ENCODE measurements at places on chromosomes 2 and 18. TPM values are rescaled to one million over a fixed set of nuclear protein-coding genes. Genes with fewer than 3 reads are reported as not detected.
A peak's percentile ranks its signal among the peaks of the same experiment; 100 is the strongest.

The MAL gene
- 167 TPM for total RNA-seq

The PECR gene
- total RNA-seq: 13.1 TPM

The ATP9B gene
- 23.8 TPM for total RNA-seq

The PDE11A gene
- total RNA-seq: not detected

The LRRC30 gene
- not detected for total RNA-seq

The NAT8 gene
- not detected for total RNA-seq

The SKA1 gene
- 22.1 TPM for total RNA-seq

The CCDC74B gene
- total RNA-seq: 1.4 TPM

The ATOH8 gene
- total RNA-seq: not detected

GRCh38 chr2:169007356-169007755 lies 23.8 kb downstream of the ABCB11 start:
- H3K4me3 ChIP-seq: no peak overlapping the region
- H3K27ac ChIP-seq: no peak overlapping the region
- peaks cover 2% of the 10 kb centered on the region for H3K36me3 ChIP-seq
- no peaks in the 10 kb centered on the region for H3K27me3 ChIP-seq
- no peak for DNase-seq

- H3K27me3 ChIP-seq: no peaks in the 10 kb centered on the region
- no peak for DNase-seq
- H3K27ac ChIP-seq: no peak overlapping the region
- H3K4me1 ChIP-seq: no peaks in the 10 kb centered on the region
- H3K4me3 ChIP-seq: no peak overlapping the region
These were observed 927.3 kb upstream of the CDH2 start for GRCh38 chr18:29104227-29104626.

- no peaks in the 10 kb centered on the region for H3K36me3 ChIP-seq
- peak; percentile 86 for DNase-seq
- H3K27ac ChIP-seq: no peak overlapping the region
- H3K4me1 ChIP-seq: no peaks in the 10 kb centered on the region
- no peaks in the 10 kb centered on the region for H3K27me3 ChIP-seq
These were observed 76.0 kb downstream of the EMX1 start for GRCh38 chr2:72993147-72993932.

GRCh38 chr2:190755772-190756415 lies 107.0 kb downstream of the NAB1 start:
- no peak overlapping the region for H3K4me3 ChIP-seq
- no peaks in the 10 kb centered on the region for H3K27me3 ChIP-seq
- H3K4me1 ChIP-seq: peaks cover 21% of the 10 kb centered on the region
- H3K36me3 ChIP-seq: no peaks in the 10 kb centered on the region
- peak overlapping the region; percentile 25 for H3K27ac ChIP-seq

DNA sequence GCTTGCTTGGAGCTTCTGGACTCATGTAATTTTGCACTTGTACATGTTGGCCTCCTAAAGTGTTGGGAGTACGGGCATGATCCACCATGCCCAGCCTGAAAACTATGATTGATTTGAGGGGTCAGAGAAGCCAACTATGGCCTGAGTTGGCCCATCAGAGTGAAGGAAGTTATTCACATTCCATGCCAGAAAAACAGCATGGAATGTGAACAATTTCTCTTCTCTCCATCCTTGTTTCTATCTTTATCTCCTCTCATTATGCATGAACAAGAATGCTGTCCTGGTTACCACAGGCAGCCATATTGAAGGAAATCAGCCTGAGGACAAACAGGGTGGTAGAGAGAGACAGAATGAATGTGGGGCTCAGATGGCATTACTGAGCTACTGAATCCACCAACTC lies 3.5 kb upstream of the CD226 start:
- H3K27ac ChIP-seq: peak overlapping the region; percentile 4
- H3K4me3 ChIP-seq: no peak overlapping the region
- peaks cover 35% of the 10 kb centered on the region for H3K4me1 ChIP-seq
- DNase-seq: no peak
- peaks cover 41% of the 10 kb centered on the region for H3K36me3 ChIP-seq
- no peaks in the 10 kb centered on the region for H3K27me3 ChIP-seq

- peak within 1 kb of the TSS; percentile 89 for H3K4me3 ChIP-seq
- H3K4me1 ChIP-seq: peaks cover 34% of the 10 kb centered on the region
- peaks cover 38% of the 10 kb centered on the region for H3K27me3 ChIP-seq
- DNase-seq: peak; percentile 94
These were observed at the start of gene UBE2E3 for GRCh38 chr2:180980106-180980942. Gene UBE2E3, plus strand, starts transcription at chr2:180980605. Its CDS starts 1,438 bp downstream, at chr2:180982043.

GRCh38 chr18:67621049-67621713 lies 104.7 kb upstream of the DSEL start:
- no peak overlapping the region for H3K4me3 ChIP-seq

DNA sequence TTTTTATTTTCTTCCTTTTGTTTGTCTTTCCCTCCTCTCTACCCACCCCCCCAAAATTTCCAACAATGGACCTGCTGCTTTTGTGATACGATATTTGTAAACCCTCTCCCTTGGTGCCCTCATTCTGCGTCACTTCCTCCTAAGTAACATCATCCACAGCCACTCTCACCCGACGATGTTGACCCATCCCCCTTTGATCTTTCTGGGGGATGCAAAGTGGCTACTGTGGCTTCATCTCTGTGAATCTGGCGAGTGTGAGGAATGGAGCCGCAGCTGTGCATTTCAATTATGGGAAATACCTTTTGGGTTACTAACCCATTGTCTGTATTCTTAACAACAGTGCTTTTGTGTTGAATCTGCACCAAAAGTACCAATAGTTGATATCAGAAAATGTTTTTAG lies 19.4 kb downstream of the ANTXR1 start:
- peak; percentile 17 for DNase-seq
- no peaks in the 10 kb centered on the region for H3K36me3 ChIP-seq
- H3K4me3 ChIP-seq: no peak overlapping the region

DNA sequence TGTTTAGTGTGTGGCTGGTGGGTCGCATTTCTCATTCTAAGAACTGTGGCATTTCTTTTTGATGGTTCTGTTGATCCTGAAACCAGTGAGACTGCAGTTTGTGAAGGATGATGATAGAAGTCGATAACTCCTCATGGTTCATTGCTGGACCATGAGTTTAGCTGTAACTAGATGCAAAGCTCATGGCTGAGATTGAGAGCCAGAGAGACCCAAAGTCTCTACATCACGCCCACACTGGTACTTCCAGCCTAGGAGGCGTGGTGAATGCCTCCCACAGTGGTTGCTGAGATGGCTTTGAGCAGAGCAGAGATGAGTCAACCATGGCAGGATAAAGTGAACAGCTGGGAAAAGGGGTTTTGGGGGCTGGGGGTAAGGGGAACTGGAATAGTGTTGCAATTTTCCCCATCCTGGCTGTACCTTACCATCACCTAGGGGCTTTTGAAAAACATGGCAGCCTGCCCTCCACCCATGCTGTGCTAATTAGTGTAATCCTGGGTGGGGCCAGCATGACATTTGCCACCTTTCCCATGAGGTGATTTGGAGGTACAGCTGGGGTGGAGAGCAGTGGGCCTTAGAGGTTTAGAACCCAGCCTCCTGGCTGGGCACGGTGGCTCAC lies 24.1 kb downstream of the INPP4A start:
- H3K36me3 ChIP-seq: peaks cover 17% of the 10 kb centered on the region
- peak overlapping the region; percentile 69 for H3K4me3 ChIP-seq
- peaks cover 83% of the 10 kb centered on the region for H3K4me1 ChIP-seq
- peak; percentile 82 for DNase-seq
- H3K27ac ChIP-seq: peak overlapping the region; percentile 89

- no peaks in the 10 kb centered on the region for H3K27me3 ChIP-seq
- no peak overlapping the region for H3K27ac ChIP-seq
- no peaks in the 10 kb centered on the region for H3K36me3 ChIP-seq
- peak; percentile 64 for DNase-seq
- no peaks in the 10 kb centered on the region for H3K4me1 ChIP-seq
These were observed 239.3 kb downstream of the FBXO15 start for GRCh38 chr18:73908323-73908722.

DNA sequence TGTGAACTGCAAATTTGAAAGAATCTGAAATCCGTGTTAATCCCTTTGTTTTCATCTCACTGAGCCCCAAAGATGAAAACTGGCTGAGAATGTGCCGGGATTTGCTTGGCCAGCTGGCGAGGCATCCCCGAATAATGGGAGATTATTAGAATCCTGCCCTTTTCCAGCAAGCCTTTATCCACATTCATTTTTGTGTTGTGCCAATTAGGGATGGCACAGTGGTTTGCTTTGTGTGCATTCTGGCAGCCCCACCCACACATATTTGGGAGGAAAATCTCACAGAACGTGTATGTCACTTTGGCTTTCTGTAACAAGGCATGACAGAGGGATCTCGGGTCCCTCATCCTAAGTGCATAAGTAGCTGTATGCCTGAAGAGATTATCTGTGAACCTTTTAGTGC lies 405.8 kb upstream of the FAM98A start:
- H3K36me3 ChIP-seq: no peaks in the 10 kb centered on the region
- H3K27ac ChIP-seq: no peak overlapping the region
- no peaks in the 10 kb centered on the region for H3K4me1 ChIP-seq
- H3K27me3 ChIP-seq: no peaks in the 10 kb centered on the region

DNA sequence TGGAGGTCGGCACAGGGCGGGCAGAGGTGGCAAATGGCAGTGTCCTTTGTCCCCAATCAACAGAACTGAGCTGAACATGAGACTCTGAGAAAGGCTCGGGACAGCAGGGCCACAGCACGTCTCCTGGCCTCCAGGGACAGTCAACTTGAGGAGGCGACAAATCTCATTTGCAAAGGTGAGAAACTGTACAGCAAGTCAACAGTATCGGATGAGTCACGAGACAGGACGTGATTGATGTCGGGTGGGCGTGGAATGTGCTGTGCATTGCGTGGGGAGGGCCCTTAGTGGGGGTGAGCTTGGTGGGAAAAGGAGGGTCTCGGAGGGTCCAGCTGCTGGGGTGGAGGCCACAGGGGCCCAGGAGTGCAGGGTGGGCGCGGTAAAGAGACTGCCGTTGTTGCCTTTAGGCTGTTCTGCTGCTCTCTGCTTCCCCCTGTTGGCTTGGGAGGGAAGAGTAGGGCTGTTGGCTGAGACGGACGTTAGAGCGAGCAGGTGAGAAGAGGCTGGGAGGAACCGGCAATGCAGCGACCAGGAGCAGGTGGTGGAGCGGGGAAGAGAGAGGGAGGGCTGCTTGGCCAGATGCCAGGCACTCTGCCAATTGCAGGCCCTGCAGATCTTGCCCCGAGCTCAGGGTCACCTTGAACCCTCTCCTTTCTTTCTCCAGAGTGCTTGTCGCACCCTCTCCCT lies 164.3 kb downstream of the BCL2 start:
- peak; percentile 95 for DNase-seq
- H3K36me3 ChIP-seq: peaks cover 43% of the 10 kb centered on the region
- peaks cover 91% of the 10 kb centered on the region for H3K4me1 ChIP-seq

DNA sequence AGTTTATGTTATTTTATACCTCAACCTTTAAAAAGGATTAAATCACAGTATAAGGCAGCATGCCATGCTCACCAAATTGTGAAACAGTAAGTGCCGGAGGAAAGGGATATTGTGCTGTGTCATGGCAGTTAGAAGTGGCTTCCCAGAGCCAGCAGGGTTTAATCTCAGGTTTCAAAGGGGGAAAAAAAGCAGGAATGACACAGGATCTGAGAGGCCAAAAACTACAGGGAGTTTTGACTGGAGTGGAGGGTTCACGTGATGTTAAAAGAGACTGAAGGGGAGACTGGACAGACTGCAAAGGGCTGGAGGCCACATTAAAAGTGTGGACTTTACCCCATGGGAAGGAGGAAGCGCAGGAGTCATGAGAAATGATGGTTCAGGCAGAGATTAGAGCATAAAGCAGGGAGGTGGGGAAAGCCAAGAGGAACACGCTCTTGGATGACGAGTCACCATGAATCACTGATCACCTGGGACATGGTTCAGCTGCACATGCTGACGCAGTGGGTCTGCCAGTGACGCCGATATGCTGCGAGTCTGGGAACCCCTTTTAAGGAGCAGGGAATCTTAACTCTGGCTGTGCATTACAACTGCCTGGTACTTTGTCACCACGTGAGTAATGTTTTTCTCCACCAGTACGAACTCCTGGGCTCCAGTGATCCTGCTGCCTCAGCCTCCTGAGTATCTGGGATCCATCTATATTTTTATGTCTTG lies 6.1 kb downstream of the CHMP1B start:
- peaks cover 5% of the 10 kb centered on the region for H3K36me3 ChIP-seq
- DNase-seq: no peak
- no peak overlapping the region for H3K27ac ChIP-seq
- no peaks in the 10 kb centered on the region for H3K27me3 ChIP-seq
- no peak overlapping the region for H3K4me3 ChIP-seq

DNA sequence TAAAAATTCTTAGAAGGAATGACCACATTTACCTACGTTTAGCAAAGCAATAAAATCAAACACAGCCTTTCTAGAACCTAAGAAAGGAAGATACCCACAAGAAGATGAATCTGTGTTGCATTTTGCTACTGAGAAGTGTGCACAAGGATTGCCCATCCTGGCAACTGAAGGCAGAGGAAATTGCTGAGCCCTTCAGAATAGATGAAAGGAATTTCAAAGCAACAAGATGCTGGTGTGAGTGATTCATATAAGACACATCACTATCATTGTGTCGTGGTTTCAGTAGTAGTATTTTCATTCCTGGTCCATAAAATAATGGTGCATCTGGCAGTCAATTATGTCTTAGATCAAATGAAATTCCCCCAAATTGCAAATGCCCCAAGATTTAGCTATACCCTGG lies 48.4 kb upstream of the ANKRD44 start:
- no peak for DNase-seq
- no peak overlapping the region for H3K27ac ChIP-seq
- no peak overlapping the region for H3K4me3 ChIP-seq

GRCh38 chr2:86135653-86136052 lies 29.6 kb downstream of the PTCD3 start:
- no peaks in the 10 kb centered on the region for H3K27me3 ChIP-seq
- H3K27ac ChIP-seq: no peak overlapping the region
- no peak for DNase-seq
- H3K4me3 ChIP-seq: no peak overlapping the region
- H3K36me3 ChIP-seq: peaks cover 88% of the 10 kb centered on the region

GRCh38 chr2:134943540-134943939 lies 24.9 kb downstream of the CCNT2 start:
- no peak overlapping the region for H3K27ac ChIP-seq
- H3K4me3 ChIP-seq: no peak overlapping the region
- H3K4me1 ChIP-seq: peaks cover 7% of the 10 kb centered on the region
- DNase-seq: no peak

- DNase-seq: peak; percentile 79
- peak overlapping the region; percentile 64 for H3K27ac ChIP-seq
These were observed 117.1 kb downstream of the NOL10 start for GRCh38 chr2:10572701-10573100.

DNA sequence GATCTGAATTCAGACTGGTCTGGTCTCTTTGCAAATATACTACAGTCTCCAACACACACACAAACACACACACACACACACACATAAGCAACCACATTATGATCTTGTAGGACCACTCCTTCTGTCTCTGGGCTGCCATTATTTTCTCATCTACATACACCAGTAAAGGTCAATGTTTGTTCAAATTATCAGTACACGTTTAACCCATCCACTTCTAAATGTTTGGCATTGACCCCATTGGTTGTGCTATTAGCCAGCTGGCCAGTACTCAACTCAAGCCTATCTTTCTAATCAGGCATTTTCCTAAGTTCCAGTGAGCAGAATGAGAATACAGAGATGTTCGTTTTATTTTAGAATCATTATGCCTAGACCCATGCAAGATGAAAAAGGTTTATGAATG lies 186.4 kb downstream of the CNTNAP5 start:
- no peak overlapping the region for H3K4me3 ChIP-seq
- no peaks in the 10 kb centered on the region for H3K27me3 ChIP-seq
- H3K27ac ChIP-seq: no peak overlapping the region

All from activated CD4-positive, alpha-beta T cell treated with anti-CD3 and anti-CD28 coated beads, Interleukin-2, amount 10 ng/mL, durations not matched to agents 24 days and 14 days (primary cell).